ENCODE measurements at places on chromosomes 2 and 18.

GRCh38 chr2:31297751-31298150 is 63.8 kb downstream of the EHD3 start:
- DNase-seq, result no peak

DNA sequence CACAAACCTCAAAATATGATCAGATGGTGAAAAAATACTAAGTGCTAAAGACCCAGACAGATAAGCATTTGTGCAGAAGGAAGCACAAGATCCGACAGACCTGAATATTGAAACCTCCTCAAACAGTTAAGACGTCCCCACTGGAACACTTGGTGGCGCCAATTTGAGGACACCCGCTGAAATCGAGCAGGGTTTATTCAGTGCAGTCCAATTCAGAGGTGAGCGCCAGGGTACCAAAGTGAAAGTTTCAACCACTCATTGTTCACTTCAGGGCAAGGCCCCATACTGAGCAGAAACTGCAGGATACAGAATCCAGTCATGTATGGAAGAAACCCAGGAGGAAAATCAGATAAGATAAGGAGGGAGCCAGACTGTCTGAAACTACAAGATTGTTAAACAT is 417.6 kb downstream of the LRRTM4 start:
- no peak for DNase-seq

DNA sequence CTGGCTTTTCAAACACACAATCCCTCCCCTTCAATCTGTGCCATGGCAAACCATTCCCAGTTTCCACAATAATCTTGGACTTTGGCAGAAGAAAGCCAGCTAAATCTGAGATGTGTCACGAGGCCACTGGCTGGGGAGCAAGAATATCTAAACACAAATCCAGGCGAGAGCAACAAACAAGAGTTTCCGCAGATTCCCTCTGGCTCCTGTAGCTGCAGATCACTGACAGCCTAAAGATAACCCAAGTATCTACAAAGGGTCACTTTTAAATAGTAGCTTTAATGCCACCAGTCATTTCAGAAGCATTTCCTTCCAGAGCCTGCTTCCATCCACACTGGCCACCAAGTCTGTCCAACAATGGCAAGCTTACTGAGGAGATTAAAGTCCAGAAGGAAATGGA is 86.9 kb downstream of the ACVR1 start:
- no peak for DNase-seq

GRCh38 chr2:241099246-241099645 is 2.8 kb downstream of the MTERF4 start:
- no peak for DNase-seq

GRCh38 chr2:45067859-45068570 is 58.8 kb upstream of the SIX2 start:
- DNase-seq, result no peak

DNA sequence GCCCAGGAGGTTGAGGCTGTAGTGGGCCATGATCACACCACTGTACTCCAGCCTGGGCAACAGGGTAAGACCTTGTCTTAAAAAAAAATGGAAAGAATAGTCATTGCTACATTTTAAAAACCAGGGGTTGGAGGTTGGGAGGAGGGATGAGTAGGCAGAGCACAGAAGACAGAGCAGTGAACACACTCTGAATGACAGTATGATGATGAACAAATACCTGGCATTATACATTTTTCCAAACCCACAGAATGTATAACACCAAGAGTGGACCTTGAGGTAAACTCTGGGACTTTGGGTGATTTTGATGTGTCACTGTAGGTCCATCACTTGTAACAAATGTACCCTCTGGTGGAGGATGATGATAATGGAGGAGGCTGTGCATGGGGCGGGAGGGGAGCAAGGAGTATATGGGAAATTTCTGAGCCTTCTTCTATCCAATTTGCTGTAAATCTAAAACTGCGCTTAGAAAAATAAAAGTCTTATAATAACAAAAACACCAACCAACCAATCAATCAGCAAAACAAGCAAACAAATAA is 111.4 kb upstream of the PGAP1 start:
- DNase-seq, result no peak

- no peak for DNase-seq
These were observed 1.6 kb downstream of the COX7A2L start for GRCh38 chr2:42359304-42359964.

GRCh38 chr2:238706673-238707072 is 141.2 kb upstream of the TWIST2 start:
- DNase-seq, result no peak

- DNase-seq, result no peak
These were observed 141.0 kb downstream of the UXS1 start for GRCh38 chr2:106053116-106053515.

- no peak for DNase-seq
These were observed 5.6 kb upstream of the PER2 start for GRCh38 chr2:238294046-238294392.

DNA sequence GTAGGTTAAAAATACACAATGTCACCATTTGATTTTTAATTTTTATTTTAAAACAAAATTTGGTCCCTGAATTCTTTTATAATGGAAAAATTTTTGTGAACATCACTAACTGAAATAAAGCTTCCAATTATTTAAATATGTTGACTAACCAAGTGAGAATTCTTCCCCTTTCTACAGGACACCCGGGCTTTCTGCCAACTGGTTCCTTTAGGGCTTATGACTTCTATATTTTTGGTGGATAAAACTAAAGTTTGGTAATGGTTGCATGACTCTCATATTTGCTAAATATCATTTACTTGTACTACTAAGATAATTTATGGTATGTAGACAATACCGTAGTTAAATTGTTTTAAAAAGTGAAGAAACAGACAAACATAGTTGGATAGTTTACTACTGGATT is 291.0 kb upstream of the DOK6 start:
- no peak for DNase-seq

DNA sequence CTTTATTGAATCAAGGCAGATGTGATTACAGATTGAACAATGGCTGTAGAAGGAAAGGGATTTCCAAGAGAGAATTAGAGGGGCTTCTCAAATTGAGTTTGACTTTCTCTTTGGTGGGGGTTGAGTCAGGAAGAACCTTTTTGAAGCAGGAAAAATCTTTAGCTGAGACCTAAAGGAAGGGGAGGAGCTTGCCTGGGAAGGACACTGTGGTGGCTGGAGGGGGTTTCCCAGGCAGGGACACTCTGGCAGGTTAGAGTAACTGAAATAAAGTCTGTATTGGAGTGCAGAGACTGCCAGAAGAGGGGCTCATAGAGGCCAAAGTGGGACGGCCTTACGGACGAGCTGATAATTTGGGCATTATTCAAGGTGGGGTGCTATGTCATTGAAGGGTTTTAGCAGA is 69.3 kb downstream of the NEDD4L start:
- no peak for DNase-seq

GRCh38 chr2:53725662-53726061 is 41.9 kb upstream of the CHAC2 start:
- DNase-seq, result no peak

DNA sequence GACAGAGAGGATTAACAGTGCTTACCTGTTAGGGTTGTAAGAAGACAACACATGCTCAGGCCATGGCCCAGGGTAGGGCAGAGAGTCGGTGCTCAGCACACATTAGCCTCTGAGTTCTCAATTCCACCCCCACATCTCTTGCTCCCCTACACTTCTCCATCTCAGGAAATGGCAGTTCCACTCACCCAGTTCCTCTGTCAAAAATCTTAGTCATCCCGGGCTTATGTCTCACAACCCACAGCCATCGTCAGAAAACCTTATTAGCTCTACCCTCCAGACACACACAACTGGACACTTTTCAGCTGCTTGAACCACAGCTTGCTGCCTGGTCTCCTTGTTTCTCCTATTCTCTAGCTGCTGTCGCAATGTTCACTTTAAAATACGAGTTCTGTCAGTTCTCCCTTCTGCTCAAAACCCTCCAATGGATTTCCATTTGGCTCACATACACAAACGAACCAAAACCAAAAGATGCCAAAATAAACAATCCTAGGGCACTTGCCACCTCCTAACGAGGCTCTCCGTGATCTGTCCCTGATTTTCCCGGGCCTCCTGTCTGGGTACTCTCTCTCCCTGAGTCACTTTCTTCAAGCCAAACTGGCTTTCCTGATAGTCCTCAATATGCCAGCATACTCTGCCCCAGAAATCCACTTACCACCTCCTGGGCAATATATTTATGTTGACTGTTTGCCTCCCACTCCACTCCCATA is 89.7 kb downstream of the KCTD1 start:
- no peak for DNase-seq

- no peak for DNase-seq
These were observed 512.5 kb downstream of the RNF144A start for GRCh38 chr2:7429733-7430132.

DNA sequence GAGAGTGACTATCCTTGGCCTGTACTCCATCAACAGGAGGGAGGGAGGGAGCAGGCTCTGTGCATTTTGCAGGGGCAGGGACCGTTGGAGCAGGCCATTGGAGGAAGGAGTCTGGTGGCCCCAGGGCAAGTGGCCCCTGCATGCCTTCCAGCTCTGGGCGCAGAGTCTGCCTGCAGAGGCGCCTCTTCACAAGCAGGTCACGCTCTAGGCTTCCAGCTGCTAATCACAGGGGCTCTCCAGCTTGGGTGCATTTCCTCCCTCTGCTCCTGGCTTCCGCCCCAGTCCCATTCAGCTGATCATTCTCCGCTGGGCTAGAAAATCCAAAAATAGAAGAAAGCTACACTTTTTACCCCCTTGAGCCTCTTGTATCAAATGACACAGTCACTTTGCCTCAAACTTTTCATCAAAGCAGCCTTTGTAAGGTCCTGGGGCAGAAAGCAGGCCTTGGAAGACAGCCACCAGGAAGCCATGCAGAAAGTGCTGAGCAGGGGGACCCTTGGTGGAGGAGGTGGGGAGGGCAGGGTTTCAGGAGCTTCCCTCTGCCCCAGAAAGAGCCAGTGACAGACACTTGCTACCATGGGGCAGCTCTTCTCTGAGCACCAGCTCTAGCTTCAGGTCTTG is 11.3 kb downstream of the TMEM247 start:
- DNase-seq, result no peak

GRCh38 chr2:88857951-88858411 is 166.5 kb downstream of the RPIA start:
- no peak for DNase-seq

DNA sequence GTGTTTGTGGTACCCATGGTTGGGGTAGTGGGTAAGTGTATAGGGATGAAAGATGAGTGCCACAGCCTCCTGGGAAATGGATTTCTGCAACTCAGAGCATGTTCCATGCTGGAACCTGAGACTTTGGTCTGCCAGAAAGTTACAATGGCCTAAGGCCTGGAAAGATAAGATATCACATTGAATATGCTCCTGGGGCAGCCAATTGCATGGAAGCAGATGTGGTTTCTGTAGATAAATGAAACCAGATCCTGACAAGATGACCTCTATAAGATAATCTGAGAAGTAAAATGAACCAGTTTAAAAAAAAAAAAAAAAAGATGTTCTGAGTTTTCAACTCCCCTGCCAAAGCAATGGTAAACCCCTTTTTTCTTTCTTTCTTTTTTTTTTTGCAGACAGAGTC is 91.4 kb upstream of the NCK2 start:
- no peak for DNase-seq

GRCh38 chr2:46984040-46984439 is 68.4 kb upstream of the MCFD2 start:
- DNase-seq, result no peak

- DNase-seq, result no peak
These were observed 90.9 kb downstream of the SP3 start for GRCh38 chr2:173874003-173874893.

DNA sequence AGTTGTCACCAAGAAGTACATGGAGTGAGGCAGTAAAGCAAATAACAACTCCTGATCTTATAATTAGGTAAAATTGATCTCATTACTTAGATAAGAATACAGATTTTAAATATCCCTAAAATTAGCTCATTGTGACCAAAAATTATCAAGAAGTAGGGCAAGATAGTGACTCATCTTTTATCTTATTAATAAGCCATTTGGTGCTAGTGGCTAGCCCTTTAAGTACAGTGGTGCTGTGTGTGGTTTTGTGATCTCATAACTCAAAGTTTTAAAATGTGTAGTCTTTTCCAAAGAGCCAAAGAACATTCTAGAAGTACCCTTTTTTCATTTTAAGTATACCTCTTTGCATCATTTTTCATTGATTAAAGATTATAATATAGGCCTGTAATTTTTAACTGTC is 569.4 kb upstream of the SETBP1 start:
- DNase-seq, result no peak

- DNase-seq, result no peak
These were observed 396.3 kb downstream of the RIT2 start for GRCh38 chr18:42719221-42719620.

DNA sequence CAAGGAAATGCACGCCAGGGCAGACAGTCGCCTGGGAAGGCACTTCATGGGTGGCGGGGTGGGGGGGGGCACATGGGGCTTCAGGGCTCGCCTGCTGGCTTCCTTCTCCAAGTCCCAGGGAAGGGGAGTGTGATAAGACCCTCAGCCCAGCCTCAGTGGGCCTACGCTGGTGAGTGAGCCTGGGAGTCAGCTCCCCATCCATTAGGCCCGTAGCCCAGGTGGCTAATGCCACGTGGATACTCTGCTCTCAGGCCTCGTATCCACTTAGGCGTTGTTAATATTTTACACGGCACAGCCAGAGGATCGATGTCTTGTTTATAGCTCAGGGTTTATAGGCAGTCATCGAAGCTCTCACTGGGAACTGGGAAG is 47.1 kb downstream of the KCNIP3 start:
- DNase-seq, result no peak

GRCh38 chr2:168311261-168311910 is 64.0 kb upstream of the STK39 start:
- DNase-seq, result no peak

GRCh38 chr2:81734981-81735380 is 1430.4 kb upstream of the LRRTM1 start:
- no peak for DNase-seq

GRCh38 chr2:227781841-227782240 is 31.8 kb upstream of the CCL20 start:
- no peak for DNase-seq

DNA sequence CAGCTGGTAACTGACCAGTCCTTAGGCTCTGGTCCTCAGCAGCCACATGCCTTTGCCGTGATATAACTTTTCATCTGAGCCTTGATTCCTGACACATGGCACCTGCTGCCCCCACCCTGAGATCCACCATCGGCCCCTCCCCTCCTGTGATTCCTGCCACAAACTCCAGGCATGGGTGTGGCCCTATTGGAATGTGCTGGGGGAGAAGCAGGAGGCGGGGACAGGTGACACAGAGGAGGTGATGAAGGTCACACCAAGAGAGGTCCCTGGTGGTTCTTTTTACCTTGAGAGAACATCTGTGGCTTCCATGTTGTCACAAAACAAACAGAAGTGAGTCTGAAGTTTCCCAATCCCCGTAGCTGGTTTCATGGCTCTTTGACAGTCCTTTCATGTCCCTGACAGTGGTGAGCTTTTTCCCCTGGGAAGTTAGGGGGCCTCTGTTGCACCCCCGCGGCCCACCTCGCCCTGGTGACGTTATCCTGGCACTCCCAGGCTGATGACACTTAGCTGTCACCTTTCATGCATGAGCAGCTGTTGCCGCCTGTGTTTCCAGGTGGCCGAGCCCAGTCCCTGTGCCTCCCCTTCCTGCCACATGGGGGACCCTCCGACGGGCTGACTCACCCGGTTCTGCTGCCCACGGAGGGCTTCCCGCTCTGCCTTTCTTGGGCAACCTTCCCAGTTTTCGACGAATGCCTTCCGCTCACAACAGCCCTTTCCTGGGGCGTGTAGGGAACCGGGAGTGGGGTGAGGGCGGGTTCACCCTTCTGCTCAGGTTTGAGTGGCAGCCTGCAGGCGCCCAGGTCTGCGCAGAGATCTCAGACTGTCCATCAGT is 66.3 kb upstream of the GLI2 start:
- no peak for DNase-seq

Data from stimulated activated CD4-positive, alpha-beta T cell treated with anti-CD3 and anti-CD28 coated beads, Interleukin-1b, Interleukin-23, amount 100 ng/mL, for 1 hour (primary cell).